Fibroblast of the aortic adventitia (primary cell): ENCODE measurements at places on chromosomes 1 and 21.

DNA sequence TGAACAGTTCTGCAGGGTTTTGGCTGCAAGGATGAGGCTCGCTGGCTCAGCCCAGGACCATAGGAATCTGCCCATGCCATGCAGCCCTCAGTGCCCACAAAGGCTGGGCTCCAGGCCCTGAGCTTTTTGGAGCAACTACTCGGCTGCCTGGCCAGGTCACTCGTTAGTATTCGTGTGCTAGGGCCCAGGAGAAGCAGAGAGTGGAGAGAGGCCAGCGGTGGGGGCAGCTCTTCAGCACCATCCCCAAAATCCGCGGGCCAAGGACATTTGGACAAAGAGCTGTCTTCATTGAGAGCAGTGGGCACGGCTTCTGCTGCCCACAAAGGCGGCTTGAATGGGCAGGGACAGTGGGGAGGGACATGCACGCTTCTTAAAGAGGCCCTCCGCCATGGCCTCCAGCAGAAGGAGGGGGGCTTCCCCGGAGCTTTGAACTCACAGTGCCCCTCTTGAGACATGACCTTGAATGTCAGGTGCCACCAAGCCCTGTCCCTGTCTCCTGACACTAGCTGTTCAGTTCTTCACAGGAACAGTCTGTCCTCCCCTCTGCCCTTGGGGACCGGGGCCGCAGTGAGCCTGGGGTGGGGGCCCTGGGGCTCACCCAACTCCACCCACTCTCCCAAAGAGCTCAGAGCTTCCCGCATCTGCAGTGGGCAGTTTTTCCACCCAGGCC lies 106.1 kb upstream of the ARHGEF16 start:
- no peak for DNase-seq

DNA sequence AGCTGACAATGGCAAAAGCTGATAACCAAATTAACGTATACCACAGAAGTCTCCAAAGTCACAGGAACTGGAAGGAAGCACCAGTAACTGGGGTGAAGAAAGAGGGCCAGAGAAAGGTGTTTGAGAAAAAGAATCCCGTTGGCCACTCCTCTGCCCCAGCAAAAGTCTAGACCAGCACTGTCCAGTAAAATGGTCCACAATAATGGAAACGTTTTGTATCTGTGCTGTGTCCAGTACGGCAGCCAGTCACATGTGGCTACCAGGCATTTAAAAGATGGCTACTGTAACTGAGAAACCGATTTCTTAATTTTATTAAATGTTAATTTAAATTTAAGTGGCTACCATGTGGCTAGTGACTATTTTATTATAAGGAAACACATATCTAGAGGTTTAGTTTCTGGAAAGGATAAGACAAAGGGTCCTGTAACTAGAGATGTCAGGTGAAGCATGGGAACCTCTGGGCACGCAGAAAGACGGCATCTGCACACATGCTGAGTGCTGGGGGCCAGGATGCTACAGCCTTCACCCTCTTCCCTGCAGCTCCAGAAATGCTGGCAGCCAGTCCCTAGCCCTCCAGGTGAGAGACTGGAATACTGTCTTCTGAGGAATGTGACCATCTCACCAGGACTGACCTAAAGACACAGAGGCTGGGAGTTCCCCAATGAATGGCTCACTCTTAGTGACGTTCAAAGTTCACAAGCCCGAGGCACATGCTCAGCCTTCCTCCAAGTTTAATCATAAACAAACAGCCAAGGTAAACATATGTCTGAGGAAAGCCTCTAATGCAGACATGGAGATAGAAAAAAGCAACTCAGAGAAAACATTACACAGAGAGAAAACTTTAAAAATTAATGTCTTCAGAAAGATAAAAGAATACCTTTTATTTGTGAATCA lies 50.7 kb downstream of the JAK1 start:
- peak; percentile 74 for DNase-seq

- DNase-seq = peak; percentile 35
Observed at GRCh38 chr21:17818186-17819113, 706 bp downstream of the C21orf91 start.

DNA sequence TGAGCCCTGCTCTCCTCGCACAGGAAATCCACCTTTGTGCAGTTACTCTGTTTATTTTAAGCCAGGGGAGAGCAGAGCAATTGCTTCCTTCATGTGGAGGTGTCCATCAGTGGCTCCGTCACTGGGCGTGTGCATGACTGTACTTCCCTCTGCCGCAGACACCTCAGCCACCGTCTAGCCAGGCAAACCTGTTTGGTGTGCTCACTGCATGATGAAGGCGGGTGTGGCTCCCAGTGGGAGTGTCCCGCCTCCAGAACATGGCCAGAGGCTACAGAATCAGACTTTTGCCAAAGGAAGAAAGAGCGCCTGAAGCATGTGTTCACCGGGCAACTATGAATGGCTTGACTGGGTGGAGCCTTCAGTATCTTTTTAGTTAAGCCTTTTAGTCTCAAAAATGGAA lies 26.1 kb upstream of the LAMC2 start:
- no peak for DNase-seq

- DNase-seq = no peak
Observed at GRCh38 chr1:226915672-226915995, 24.5 kb upstream of the COQ8A start.

DNA sequence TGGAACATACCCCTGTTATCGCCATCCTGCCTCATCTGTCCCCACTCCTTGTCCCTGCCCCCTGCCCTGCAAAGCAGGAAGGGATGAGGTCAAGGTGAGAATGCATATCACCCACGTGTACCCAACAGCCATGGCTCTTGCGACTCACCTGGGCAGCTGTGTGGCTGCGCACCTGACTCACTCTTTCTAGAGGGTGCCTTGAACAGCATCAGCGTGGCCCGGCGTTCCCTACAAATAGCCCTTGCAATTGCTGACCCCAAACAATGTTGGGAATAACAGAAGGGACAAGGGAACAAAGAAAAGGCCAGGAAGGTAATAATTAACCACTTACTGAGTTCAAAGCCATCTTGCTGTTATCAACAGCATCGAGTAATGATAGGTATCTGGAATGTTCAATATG lies 10.2 kb downstream of the TMPRSS2 start:
- no peak for DNase-seq

DNA sequence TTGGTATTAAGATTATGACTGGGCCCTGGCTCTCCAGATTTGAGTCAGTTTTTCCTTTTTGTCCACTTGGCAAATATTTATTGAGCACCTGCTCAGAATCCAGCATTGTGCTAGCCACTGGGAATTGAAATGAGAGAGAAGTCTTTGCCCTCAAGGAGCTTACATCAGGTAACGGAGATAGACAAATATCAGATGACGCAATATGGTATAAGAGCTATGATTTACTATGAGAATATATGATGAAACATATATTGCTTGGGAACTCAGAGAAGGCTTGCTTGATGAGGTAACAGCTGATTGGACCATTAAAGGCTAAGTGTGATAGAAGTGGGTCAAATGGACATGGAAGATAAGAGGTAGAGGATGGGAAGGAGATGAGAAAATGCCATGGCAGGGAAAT lies 41.0 kb upstream of the GPR88 start:
- no peak for DNase-seq

GRCh38 chr1:172605641-172606040 lies 53.3 kb upstream of the FASLG start:
- DNase-seq = no peak

DNA sequence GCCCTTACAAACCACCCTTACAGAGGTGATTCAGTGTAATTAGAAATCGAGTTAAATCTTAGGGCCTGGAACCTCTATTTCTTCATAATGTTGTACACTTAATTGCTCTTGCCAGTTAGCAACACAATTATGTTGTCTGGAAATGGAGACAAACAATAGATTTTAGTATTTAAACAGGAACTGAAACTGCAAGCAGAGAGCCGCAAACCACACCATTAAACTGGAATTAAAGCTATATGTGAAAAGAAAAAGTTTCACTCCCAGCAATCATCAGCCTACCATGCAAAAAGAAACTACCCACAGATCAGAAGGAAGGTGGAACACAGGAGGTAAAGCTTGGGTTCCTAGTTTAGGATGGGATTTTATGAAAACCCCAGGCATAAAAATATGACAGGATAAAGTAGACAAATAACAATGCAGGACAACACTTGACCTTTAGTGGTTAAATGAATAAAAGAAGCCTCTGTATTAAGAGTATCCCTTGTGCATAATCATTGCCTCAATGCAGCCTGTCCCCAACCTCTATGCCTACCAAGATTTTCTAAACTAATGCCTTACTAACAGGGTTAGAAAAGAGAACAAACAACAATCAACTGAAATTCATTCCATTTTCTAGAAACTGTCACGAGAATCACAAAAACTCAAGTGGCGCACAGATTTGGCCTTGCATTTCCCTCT lies 304.3 kb upstream of the ESRRG start:
- DNase-seq = no peak

DNA sequence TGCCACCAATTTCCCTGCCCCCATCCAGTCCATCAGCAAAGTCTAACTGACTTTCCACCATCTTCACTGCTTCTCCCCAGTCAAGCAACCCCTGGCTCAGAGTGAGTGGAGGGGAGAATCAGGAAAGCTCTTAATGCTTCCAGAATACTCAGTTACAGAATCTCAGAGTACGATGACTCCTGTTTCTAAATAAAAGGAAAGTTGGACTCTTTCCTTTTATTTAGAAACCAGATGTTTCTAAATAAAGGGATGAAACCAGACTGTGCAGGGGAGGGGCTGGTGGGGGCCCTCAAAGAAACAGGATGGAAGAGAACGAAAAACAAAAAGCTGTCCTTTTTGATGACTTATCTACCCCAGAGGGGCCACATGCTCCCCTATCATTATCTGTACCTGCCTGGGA lies 85.2 kb upstream of the PPM1J start:
- DNase-seq = no peak

GRCh38 chr21:41612674-41613532 lies 104.9 kb upstream of the TMPRSS2 start:
- DNase-seq = peak; percentile 100

- DNase-seq = no peak
Observed at GRCh38 chr1:173426057-173426456, 51.1 kb upstream of the PRDX6 start.

DNA sequence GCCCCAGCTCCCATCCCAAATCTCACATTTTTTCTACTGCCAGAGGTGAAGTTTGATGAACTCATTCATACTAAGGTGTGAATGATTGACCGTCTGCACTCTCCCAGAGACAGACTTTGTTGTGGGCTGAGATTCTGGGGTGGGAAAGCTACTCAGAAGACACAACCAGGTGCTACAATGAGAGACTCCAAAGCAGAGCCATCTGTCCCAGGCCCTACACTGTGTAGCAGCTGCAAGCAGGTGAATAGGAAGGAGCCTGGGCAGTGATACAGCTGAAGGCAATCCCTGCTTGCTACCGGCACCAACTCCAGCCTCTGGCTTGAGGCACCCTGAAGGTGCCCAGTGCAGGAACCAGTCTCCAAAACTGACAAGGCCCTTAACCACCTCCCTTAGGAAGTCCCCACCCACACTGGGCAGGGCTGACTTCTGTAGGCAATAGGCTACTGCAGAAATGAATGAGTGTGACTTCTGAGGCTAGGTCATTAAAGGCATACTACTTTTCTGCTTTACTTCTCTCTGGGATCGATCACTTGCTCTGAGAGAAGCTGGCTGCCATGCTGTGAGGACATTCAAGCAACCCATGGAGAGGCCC lies 79.7 kb upstream of the RUNX3 start:
- DNase-seq = no peak

DNA sequence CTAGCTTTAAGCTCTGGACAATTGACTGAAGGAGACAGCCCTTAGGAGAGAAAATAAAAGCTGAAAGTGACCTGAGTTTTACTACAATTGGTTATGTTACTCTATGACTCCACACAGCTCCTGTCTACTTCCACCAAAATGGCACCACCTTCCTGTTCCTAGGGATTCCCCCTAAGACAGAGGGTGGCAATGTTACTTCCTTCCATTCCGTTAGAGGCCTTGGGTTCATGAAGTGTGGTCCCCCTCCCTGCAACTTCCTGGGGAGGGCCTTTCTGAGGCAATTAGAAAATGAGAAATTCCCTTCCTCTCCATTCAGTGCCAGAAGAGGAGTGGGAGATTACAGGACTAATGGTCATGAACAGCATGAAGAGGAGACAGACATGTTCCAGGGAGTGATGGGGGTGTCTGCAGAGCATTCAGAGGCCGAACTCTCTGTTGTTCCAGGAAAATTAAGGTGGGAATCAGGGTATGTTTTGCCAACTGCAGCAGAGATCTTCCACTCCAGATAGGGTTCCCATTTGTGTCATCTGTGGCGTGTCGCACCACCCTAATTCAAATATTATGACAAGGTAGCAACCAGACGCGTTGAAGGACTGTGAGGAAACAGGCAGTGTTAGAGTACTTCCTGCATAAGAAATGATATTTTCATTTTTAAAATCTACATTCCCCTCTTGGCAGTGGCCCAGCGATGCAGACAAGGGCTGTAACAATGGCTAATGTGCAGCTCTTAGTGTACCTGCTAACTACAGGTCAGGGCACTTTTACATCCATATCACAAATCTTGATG lies 53.1 kb upstream of the TRIM67 start:
- DNase-seq = no peak

GRCh38 chr1:232657426-232658005 lies 27.6 kb upstream of the SIPA1L2 start:
- peak; percentile 14 for DNase-seq

DNA sequence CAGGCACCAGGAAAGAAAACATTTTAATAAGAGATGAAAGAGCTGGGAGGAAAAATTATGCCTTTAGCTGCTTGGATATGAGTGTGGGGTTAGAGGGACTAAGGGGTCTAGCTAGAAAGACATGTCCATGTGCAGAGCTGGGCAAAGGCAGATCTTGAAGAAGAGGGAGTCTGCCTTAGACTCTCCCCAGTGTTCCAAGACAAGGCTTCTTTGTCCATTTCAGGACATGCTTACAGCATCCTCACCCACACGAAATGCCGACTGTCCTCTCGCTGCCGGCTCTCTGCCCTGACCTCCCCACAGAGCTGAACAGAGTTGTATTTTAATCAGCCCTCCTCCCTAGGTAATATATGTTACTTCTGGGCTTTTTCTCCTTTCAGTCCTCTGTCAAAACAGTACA lies 100.7 kb upstream of the ATP1B1 start:
- no peak for DNase-seq

GRCh38 chr21:41112740-41113692 lies 54.9 kb upstream of the BACE2 start:
- DNase-seq = peak; percentile 70

DNA sequence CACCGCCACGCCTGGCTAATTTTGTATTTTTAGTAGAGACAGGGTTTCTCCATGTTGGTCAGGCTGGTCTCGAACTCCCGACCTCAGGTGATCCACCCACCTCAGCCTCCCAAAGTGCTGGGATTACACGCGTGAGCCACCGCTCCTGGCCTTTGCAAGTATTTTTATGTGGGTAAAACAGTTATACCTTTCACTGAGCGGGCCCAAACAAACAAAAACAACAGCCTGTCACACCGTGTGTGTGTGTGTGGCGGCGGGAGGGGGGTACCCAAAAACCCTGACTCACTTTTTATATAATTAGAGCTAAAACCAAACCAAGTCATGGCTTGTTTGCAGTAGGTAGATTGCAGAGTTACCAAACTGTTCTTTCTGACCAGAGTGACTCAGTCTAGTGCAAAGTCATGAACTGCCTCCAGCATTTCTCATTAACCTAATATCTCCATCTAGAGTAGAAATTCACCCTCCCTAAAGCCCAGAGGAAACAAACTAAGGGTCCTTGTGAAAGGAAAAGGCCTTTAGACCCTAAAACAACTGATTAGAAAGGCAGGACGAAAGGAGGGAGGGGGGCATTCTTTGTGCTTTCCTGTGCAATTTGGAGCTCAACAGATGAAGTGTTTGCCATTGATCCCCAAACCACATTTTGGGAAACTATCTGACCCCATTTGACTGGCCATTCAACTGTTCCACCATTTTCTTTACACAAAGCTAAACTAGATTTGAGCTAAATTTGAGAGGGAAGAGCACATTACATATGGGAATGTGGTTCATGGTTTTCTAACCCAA lies 181.0 kb downstream of the DHRS3 start:
- DNase-seq = peak; percentile 66

GRCh38 chr21:29114765-29115500 lies 15.5 kb upstream of the MAP3K7CL start:
- DNase-seq = peak; percentile 41
